Adrenal gland (tissue), 19 donors: ENCODE measurements at places on chromosomes 2 and 18. TPM values are rescaled to one million over a fixed set of nuclear protein-coding genes. Genes with fewer than 3 reads are reported as not detected.

DNA sequence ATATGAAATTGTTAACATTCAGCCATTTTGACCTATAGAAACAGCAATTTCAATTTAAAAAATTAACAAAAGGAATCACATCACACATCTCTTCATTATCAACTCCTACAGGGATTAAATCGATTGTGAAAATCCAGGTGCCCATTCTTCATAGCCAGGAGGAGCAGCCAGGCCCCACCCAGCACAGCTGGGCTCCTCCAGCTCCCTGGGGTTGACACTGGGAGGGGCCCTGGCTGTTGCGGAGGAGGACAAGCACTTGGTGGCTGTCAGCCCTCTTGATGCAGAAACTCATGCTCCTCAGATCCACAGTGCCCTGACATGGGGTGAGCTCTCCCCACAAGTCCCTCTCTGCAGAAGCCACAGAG lies 99.8 kb downstream of the FAM210A start:
- H3K27me3 ChIP-seq, result no peaks in the 10 kb centered on the region
- no peak overlapping the region for H3K4me3 ChIP-seq
- no peak for DNase-seq
- H3K4me1 ChIP-seq, result peaks cover 5% of the 10 kb centered on the region
- no peak overlapping the region for H3K27ac ChIP-seq
- no peaks in the 10 kb centered on the region for H3K36me3 ChIP-seq

- H3K36me3 ChIP-seq, result no peaks in the 10 kb centered on the region
- no peak overlapping the region for H3K4me3 ChIP-seq
- no peaks in the 10 kb centered on the region for H3K4me1 ChIP-seq
- H3K27ac ChIP-seq, result no peak overlapping the region
Measured at GRCh38 chr2:172647439-172647838, 88.2 kb upstream of the RAPGEF4 start.

GRCh38 chr18:55088000-55088401 lies 128.7 kb upstream of the CCDC68 start:
- H3K27me3 ChIP-seq, result no peaks in the 10 kb centered on the region
- DNase-seq, result no peak
- no peak overlapping the region for H3K4me3 ChIP-seq
- H3K36me3 ChIP-seq, result no peaks in the 10 kb centered on the region
- no peak overlapping the region for H3K27ac ChIP-seq
- no peaks in the 10 kb centered on the region for H3K4me1 ChIP-seq

CSRNP3 gene
- 5.1 TPM for total RNA-seq

CFAP221 gene
- 1.6 TPM for total RNA-seq
